ENCODE measurements at places on chromosomes 11 and 22.

- peak; percentile 62 for DNase-seq
These were observed at the start of gene PICK1 for GRCh38 chr22:38056969-38057891. Gene PICK1, plus strand, starts transcription at chr22:38057404. Its CDS starts 406 bp downstream, at chr22:38057810.

DNA sequence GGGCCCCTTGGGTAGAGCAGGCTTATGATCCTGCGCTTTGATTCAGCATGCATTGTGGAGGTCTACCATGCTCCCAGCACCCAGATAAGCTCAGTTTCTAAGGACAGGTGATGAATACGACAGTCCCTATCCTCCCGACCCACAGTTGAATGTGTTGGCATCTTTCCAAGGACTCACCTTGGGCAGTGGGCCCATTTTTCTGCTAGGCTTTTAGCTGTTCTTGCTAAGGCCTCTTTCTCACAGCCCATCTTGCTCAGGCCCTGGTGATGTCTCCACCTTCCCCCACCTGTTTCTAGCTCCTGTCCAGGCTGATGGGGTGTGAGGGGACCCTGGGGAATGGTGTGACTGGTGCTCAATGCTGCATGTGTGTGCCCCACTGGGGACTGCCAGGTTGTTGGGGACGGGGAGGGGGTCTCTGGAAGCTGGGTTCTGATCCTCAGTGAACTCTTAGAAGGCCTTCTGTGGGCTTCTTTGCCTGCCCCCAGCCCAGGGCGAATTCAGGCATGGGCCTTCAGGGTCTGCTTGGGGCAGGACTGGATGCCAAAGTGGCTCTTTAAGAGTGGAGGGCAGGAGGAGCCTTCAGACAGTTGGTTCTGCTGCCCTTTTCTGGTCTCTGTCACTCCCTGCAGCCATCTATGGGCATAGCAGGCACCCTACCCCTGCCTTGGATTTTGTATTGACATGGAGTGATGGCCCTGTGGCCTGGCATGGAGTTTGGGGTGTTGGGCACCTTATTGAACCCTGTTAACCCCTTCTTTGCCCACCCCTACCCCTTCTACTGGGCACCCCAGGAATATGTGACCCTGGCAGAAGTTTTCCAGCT lies 33.1 kb downstream of the PHLDB1 start:
- DNase-seq, result no peak

GRCh38 chr11:61264371-61264770 lies 23.4 kb downstream of the PGA5 start:
- DNase-seq, result no peak

DNA sequence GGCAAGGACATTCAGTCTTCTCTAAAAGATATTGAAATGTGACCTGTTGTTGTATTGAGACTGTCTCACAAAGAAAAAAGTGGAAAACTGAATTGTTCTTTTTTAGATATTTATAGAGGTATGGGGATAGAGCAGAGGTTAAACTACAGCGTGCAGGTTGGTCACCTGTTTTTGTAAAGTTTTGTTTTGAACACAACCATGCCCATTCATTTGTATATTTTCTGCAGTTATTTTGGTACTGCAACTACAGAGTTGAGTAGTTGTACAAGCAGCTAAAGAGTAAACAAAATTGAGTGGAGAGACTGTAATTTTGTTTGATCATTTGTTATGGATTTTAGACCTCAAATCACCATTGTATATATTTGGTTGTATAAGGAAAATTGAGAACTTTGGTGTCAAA lies 11.3 kb downstream of the EED start:
- DNase-seq, result no peak

GRCh38 chr11:10310301-10310841 lies 5.5 kb downstream of the ADM start:
- DNase-seq, result no peak

DNA sequence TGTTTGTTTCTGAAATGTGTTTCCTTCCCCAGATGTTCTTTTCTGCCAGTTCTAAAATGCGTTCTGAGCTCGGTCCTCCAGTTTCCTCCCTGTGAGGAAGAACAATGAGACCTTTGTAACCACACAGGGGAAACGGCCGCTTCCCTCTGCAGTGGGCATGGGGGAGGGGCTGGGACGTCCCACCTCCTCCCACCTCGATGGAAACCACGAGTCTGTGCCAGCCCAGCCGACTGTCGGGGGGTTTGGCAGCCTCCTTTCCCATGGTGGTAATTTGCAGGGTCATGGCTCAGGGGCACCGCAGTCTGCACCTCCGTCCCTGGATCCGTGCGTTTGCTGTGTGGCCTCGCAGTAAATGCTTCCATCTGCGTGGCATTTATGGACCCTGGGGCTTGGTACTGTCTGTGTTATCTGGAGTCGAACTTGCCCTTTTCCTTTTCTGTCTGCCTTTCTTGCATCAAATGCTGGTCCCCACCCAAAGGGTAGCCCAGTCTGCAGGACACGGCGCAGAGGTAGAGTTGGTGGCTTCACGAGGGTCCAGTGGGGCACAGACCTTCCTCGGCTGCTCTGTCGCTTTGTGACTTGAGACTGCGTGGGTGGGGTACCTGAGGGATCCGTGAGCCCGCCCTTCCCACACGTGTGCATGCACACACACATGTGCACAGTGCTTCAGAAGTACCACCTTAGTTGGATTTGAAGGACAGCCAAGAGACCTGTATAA lies 16.1 kb downstream of the LRP5 start:
- no peak for DNase-seq

DNA sequence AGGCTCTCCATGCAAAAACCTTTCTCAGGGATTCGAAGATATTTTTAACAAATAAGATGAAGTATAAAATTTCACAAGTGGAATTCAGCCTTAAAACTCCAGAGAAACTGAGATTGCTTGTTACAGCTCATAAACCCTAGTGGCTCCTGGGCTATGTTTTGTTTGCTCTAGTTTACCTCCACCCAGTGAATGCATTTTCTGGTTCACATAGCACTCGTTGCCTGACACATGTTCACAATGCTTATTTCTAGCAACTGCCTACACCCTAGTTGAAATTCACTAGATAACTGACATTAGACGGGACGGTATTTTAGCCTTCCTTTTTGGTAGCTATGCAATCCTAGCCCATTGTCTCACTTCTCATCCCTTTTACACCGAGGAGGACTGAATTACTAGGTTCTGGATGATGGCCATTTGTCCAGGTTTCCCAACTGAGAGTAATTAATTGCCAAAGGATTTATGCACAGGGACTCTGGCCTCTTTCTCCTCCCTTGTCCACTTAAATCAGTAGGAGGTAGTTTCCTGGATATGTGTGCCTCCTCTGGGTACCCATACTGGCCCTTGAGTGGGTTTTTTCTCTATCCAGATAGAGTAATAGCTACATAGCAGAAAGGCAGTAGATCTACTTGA lies 951.6 kb downstream of the DLG2 start:
- no peak for DNase-seq

GRCh38 chr11:134657631-134658030 lies 245.6 kb upstream of the B3GAT1 start:
- DNase-seq, result no peak

- DNase-seq, result no peak
These were observed 352.5 kb downstream of the TBC1D22A start for GRCh38 chr22:47114813-47115517.

- no peak for DNase-seq
These were observed 59.5 kb downstream of the SGSM1 start for GRCh38 chr22:24865508-24865907.

GRCh38 chr11:10942620-10943019 lies 84.8 kb upstream of the ZBED5 start:
- no peak for DNase-seq

DNA sequence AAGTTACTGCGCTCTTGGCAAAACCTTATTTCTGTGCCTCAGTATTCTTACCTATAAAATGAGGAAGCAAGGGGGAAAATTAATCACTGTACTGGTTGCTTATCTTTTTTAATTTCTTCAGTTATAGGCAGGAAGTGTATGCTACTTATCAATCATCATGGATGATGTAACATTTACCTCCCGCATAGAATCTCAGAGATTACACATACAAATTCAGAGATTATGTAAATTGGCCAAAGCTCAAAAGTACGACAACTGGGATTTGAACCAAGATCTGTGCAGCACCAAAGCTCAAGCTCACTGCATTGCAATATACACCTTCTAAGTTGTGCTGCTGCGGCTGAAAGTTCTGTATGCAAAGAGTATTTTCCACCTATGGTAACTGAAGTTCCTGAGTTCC lies 83.0 kb downstream of the PDHX start:
- no peak for DNase-seq

GRCh38 chr11:105296386-105296785 lies 156.8 kb upstream of the CARD18 start:
- DNase-seq, result no peak

GRCh38 chr11:61109671-61110070 lies 7.4 kb downstream of the CD5 start:
- DNase-seq, result no peak

DNA sequence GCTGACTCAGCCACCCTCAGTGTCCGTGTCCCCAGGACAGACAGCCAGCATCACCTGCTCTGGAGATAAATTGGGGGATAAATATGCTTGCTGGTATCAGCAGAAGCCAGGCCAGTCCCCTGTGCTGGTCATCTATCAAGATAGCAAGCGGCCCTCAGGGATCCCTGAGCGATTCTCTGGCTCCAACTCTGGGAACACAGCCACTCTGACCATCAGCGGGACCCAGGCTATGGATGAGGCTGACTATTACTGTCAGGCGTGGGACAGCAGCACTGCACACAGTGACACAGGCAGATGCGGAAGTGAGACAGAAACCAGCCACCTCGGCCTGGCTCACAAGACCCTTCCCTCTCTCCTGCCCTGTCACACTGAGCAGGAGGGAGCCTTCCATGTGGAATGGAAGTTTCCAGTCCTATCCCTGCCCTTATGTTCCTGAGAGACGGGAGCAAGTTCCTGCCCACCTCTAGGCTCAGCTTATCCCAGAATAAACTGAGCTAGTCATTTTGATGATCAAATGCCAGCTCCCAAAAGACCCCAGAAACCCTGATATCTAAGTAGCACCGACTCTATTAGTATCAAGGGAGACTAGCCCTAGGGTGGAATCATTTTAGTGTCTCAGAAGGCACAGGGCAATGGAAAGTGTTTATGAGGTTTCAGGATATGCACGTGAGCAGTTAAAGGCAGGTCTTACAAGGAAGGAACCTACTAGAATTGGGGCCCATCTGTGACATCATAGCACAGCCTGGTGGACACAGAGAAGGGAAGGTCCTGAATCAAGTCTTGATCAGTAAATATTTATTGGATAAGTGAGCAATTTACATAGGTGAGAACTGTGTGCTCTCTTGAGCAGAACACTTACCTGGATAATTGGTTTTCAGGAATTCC lies 6.3 kb upstream of the IGLL5 start:
- no peak for DNase-seq

DNA sequence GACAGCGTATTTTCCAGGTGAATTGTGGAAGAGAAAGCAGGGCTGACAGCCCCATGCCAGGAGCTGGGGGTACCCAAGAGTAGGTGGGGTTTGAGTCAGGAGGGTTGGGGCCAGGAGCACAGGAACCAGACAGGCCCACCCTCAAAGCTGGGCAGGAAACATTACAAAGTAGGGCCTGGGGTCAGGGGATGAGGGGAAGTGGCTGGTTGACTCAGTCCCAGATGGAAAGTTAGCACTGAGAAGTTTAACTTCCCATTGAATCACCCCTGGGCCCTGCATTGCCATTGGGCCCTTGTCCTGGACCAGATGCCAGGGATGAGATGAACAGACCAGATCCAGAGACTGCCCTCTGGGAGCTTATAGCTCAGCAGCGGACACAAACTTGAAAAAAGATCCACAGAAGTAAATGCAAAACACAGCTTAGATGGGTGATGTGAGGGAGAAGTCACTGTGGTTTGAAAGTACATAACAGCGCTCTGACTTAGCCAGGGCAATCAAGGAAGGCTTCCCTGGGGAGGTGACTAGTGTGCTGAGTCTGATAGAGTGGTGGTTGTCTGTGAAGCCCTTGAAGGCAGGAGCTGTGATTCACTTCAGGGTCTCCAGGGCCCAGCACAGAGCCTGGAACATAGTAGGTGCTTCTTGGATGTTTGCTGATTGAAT lies 2.2 kb downstream of the MAFF start:
- DNase-seq, result no peak

DNA sequence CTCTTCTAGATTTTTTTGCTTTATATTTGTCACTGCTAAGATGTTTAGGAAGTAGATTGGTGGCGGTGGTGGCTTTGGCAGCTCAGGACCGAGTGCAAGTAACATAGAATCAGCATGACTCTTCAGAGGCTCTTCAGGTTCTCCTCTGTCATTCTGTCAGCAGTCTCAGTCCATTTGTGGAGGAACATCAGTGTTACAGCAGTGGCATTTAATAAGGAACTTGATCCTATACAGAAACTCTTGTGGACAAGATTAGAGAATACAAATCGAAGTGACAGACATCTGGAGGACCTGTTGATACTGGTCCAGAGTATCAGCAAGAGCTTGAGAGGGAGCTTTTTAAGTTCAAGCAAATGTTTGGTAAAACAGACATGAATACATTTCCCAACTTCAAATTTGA lies 82.2 kb upstream of the GNAZ start:
- no peak for DNase-seq
